ENCODE measurements at places on chromosomes 6 and 20. TPM values are rescaled to one million over a fixed set of nuclear protein-coding genes. Genes with fewer than 3 reads are reported as not detected.
A peak's percentile ranks its signal among the peaks of the same experiment; 100 is the strongest.

DNA sequence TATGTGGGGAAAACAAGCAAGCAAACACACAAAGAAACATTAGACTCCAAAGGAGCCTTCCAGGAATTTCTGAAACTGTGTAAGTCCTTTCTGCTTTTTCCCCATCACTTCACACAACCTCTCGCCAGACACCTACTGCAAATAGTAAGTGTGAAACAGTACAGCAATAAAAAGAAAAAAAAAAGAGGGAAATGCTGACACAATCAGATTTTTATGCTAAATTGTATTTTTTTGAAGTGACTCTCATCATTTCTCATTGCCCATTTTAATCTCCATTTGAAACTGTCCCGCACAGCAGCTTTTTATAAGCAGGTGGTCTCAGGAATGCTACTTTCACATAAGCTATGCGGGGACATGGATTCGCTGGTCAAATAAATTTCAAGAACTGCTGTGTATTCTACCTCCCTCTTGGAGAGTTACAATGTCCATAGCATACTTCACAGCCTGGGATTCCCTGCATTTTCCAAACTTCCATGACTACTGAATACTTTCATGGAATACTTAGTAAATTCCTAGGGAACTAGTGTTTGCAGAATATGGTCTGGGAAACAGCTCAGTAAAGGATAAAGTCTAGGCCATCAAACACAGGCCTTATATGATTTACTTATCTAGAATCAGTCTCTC is 139.9 kb upstream of the TSHZ2 start:
- no peak for DNase-seq

DNA sequence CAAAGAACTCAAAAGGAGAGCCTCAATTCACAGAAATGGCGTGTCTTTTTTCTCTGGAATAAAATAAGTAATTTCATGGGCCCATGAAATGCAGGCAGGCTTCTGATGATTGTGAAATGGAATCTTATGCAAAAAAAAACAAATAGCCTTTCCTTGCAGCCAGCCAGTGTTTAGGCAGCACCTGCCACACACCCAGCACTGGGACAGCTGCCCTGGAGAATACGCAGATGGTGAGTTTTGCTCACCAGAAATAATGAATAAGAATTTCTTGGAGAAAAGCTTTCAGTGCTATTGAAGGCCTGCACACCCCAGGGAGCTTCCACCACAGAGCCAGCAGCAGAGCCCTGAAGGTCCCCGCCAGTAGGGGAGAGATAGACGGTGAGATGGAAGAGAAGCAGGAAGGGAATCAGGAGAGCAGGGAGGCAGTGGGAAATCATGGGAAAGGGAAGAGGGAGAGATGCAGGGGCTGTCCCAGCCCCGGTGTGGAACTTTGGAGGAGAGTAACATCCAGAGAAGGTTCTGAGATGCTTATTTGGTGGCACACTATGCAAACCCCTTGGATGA is 54.9 kb downstream of the PXDC1 start:
- no peak for DNase-seq

GRCh38 chr6:151514000-151514730 is 20.3 kb downstream of the CCDC170 start:
- no peak for DNase-seq

DNA sequence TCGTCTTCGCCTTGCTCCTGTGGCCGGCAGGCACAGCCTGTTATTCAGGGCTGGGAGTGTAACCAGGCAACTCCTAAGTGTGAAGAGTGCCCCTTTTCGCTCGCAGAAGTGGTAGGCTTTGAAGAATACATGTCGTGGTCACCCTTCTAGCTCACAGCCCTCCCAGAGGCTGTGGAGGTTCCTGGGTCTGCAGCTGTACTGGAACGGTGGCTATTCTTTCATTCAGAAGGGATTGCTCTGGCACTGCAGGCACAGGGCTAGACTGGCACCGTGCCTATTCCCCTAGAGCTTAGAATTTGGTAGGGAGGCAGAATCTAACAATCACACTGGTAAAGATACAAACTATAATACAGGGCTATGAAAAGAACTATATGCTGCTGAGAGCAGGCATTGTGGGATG is 1.1 kb upstream of the SRSF12 start:
- DNase-seq: no peak

- DNase-seq: no peak
Observed at GRCh38 chr6:168390749-168391420, 50.1 kb upstream of the SMOC2 start.

DNA sequence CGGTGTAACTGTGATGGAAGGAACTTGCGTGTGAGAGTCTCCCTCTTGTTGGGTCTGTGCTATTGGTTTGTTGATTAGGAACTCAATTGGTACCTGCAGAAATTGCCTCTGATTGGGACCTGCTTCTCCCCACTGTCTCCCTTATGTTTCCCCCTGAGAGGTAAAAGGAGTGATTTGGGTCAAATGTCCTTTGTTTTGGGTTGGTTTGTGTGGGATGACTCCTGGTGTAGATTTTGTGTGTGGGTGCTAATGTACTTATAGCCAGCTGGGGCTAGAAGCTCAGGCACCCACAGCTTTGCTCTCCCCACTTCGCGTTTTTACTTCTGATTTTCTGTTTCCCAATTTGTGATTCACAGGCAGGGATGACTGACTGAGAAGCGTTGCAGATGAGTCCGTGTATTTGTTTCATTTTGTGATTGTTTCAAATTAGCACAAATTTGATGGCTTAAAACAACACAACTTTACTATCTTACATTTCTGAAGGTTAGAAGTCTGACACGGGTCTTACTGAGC is 79.1 kb downstream of the UTRN start:
- no peak for DNase-seq

GRCh38 chr6:17015551-17016381 is 86.1 kb upstream of the STMND1 start:
- peak; percentile 37 for DNase-seq

GRCh38 chr20:60484316-60484715 is 526.1 kb downstream of the CDH26 start:
- no peak for DNase-seq

MLIP gene
- total RNA-seq: 2.0 TPM

PAK5 gene
- not detected for total RNA-seq

PRRT1 gene
- not detected for total RNA-seq

EYA4 gene
- total RNA-seq: 0.50 TPM
